ENCODE measurements at places on chromosomes 6 and 20.

- DNase-seq: no peak
These were observed 162.5 kb downstream of the WDR27 start for GRCh38 chr6:169539176-169539897.

DNA sequence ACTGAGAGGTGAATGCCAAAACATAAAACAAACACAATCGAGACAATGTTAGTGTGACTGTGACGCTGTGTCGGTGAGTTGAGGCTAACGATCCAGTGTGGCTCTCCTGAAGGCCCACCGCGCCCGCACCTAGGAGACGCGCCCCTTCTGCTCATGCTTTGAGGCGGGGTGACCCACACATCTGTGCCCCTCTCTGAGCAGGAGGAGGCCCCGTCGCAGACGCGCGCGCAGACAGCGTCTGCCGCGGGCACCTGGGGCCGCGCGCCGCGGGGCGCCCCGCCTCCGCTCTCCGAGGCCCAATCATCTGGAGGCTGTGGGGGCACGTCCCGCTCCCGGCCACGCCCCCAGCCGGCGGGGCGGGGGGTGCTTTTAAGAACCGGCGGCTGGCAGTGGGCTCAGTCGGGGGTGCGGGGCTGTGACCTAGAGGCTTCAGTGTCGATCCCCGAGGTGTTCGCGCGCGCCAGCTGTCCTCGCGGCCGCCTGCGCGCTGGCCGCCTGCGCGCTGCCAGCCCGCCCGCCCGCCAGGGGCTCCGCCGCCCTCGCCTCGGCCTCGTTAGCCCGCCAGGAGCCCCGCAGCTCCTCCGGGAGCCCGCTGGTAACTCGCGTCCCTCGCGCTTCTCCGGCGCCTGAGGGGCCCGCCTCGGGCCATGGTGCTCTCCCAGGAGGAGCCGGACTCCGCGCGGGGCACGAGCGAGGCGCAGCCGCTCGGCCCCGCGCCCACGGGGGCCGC, at the start of gene SLC16A10:
SLC16A10 (plus strand) TSS at position 398 of the 730 bp plus-strand sequence; CDS start at position 648, 250 bp downstream.
- DNase-seq: peak; percentile 64

DNA sequence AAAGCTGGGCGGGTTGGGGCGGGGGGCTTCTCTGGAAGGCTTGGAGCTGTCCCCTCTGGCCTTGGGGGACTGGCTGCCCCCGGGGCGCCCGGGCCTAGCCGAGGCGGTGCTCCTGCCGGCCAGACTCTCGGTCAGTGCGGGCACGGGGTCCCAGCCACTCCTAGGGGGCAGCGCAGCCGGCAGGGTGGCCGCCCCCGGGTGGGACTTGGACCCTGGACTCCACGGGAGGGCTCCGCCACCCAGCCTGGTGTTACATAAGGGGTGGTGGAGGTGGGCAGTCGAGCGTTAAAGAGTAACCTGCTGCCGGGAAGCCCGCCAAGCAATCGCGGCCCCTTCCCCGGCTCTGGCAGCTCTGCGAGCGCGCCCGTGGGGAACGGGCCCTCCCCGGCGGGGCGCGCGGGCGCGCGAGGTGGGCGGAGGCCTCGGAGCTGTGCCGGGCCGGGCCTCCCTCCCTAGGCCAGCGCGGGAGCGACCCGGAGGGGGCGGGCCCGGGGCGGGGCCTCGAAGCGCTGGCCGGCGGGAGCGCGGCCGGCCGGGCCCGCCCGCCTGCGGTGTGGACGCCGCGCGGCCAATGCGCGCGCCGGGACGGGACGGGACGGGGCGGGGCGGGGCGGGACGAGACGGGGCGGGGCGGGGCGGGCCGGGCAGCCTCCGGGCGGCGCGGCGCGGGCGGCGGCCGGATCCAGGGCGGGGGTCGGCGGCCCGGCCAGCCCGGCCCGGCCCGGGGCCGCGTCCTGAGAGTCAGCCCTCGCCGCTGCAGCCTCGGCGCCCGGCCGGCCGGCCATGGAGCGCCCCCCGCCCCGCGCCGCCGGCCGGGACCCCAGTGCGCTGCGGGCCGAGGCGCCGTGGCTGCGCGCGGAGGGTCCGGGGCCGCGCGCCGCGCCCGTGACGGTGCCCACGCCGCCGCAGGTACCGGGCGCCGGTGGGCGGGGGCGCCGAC, at the start of gene SLC2A4RG:
SLC2A4RG (plus strand) TSS at position 647 of the 940 bp plus-strand sequence; CDS start at position 784, 137 bp downstream.
- DNase-seq: peak; percentile 100

DNA sequence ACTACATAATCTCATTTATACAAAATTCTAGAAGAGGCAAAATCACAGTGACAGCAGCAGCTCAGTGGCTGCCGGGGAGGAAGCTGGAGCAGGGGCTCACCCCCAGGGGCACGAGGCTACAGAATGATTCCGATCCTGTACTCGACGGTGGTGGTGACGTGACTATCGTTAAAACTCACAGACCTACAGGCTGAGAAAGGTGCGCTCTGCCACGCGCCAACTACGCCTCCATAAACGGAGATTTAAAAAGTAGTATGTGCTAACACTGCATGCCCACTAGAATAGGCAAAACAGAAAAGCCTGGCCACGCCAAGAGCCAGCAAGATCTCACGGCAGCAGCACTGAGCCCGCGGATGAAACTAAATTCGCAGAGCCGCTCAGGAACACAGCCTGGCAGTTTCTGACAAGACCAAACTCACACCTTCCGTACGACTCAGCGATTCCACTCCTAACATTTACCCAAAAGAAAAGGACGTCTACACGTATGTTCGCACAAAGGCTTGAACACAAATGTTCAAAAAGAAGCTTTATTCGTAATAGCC, 25.2 kb downstream of the TAF4 start:
- no peak for DNase-seq

DNA sequence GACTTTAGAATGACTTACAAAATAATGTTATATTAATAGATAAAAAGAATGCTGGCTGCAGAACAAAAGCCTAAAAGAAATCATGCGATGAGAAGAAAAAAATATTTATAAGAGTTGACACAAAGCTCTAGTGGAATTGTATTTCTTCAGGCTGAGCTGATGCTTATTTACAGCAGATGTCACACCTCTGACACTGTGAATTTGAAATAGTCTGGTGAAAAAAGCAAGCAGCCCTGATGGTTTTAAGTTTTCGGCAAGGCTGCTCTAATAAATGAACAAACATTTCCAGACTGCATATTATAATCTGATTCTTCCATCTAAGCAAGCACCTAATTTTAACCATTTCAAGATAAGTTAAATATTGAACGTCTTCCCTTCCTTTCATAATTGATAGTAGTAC, 109.9 kb downstream of the LIN28B start:
- DNase-seq: no peak

DNA sequence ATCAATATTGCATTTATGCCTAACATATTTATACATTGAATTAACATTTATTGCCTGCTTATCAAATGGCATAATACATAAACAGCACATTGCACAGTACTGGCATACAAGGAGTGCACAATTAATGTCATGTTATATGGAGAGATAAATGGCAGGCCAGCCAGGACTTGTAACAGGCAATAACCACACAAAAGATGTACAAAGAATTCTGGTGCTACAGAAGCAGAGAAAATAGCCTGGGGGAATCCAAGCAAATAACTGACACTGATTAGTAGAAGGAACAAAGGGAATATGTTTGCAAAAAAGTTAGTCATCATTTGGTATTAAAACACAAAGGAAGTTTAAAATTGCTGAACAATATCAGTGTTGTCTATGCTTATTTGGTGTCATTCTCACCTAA, 27.3 kb downstream of the COL21A1 start:
- no peak for DNase-seq

- DNase-seq: no peak
These were observed 101.0 kb upstream of the DTNBP1 start for GRCh38 chr6:15763837-15764236.

GRCh38 chr20:50600281-50600895, 90.2 kb downstream of the PTPN1 start:
- no peak for DNase-seq

DNA sequence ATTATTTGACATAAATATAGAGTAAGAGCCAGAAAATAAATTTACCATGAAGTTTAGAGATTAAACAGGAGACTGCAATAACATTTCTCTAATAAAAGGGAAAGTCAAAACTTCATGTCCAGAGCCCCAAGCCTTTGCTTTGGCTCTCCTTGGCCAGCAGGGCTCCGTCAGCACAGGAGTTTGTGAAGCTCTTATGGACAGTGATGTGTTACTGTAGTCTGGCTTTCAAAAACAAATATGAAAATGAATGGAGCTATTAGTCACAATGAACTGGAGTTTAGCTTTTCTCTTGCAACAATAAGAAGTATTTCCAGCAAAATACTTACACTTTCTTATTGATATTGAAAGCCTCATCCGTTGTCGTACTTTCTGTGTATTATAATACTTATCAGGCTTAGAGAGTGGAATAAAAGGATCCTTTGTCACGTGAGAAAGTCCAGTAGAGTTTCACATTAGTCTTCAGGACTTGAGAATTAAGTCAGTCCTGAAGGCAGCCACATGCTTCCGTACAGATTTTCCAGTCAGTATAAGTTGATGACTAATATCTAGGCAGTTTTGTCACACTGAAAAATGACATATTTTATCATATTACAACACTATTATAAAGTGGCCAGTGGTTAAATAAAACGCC, 117.0 kb upstream of the PRL start:
- DNase-seq: peak; percentile 11

- DNase-seq: no peak
These were observed 45.8 kb downstream of the PLCB4 start for GRCh38 chr20:9114709-9115108.

- no peak for DNase-seq
These were observed 62.3 kb downstream of the ME1 start for GRCh38 chr6:83368577-83368976.

- no peak for DNase-seq
These were observed 76.9 kb downstream of the NCOA3 start for GRCh38 chr20:47578543-47578942.

DNA sequence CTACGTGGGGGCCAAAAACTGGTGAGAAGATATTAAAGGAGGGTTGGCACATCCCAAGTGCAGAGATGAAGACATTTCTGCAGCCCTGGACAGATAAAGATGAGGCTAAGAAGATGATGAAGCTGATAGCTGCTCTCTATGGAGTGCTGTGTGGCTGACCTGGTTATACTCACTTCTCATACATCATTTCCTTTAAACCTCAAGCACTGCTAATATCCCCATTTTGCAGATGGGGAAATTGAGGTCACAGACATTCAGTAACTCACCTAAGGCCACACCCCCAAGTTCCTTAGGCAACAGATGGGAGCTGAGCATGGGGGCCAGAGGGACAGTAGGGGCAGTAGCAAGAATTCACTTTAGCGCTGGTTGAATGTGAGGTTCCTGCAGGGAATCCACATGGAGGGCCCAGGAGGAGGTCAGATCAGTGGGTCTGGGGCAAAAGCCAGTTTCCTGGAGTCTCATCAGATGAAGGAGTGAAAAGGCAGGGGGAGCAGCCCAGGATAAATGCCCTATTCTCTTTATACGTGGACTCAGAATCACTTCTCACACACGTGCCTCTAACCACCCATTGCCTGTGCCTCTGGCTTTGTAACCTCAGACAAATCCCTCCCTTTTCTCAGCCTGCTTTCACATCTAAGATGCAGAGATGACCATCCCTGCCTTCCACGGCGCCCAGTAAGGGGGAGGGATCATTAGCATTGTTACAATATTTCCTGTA, 125.8 kb downstream of the NFATC2 start:
- no peak for DNase-seq

GRCh38 chr6:10073341-10073740, 341.5 kb downstream of the TFAP2A start:
- DNase-seq: no peak

DNA sequence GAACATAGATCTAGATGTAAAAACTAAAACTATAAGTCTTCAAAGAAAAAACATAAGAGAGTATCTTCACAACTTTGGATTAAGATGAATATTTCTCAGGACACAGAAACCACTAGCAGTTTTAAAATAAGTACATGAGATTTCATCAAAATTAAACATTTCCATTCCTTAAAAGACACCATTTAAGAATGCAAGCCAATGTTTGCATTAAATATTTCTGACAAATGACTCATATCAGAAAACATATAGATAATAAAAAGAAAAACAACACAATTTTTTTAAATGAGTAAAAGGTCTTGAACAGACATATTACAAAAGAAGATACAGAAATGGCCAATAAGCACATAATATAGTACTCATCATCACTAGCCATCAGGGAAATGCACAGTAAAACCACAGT, 59.7 kb downstream of the COL21A1 start:
- no peak for DNase-seq

DNA sequence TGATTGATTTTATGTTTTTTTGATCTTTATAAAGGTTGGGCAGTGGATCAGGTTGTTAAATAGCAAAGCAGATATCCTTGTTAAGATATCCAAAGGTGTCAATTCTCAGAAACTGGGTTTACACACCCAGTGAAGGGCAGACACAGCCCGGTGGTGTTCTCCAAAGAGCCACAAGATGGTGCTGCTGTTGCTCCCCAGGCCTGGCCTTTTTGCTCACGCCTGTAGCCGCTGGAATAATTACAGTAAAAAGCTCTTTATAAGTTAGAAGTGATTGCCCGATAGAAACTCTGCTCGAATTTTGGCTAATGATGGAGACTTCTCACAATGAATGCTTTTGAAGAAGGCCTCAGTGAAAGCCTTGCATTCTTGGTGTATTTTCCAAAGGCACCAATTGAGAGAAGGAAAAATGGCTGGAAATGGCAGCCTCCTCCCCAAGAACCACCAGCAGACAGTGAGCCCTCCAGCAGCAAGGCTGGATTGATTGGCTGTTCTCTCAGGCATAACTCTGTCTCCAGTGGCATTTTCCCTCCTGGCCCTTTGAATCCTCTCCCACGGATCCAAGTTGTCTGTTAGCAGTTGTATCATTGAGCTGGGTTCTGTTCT, 120.5 kb upstream of the CHD6 start:
- DNase-seq: peak; percentile 75

DNA sequence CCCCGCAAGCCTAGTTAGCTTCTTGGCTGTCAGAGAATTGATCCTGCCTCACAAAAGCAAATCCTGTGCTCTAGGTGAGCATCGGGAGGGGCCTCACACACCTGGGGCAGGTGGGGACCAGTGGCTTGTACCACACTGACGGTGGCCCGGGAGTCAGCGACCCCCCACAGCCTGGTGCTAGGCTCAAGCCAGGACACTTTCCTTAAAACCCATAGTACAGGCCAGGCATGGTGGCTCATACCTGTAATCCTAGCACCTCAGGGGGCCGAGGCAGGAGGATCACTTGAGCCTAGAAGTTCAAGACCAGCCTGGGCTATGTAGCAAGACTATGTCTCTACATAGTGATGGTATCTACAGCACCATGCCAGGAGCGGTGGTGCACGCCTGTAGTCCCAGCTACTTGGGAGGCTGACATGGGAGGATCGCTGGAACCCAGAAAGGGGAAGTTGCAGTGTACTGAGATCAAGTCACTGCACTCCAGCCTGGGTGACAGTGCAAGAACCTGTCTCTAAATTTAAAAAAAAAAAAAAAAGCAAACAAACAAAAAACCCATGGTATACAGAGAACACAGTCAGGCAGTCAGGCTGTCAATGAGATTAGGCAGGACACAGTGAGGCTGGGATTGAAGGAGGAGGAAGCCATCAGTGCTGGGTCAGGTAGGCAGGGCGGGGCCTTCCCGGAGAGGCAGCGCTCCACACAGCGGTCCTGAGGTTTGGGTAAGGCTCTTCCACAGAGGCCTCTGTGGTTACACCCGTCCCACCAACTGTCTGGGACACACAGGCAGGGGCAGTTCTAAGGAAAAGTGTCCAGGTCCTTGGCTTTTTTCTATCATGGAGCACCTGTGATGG, 41.3 kb downstream of the SYNJ2 start:
- no peak for DNase-seq

GRCh38 chr6:38078671-38079070, 259.1 kb downstream of the ZFAND3 start:
- DNase-seq: no peak

GRCh38 chr6:149332602-149333265, 15.2 kb downstream of the TAB2 start:
- no peak for DNase-seq

- DNase-seq: no peak
These were observed 2.1 kb downstream of the C6orf141 start for GRCh38 chr6:49552596-49552995.

All from GM03348 (cell line).